ENCODE measurements at places on chromosomes 7 and 10.

DNA sequence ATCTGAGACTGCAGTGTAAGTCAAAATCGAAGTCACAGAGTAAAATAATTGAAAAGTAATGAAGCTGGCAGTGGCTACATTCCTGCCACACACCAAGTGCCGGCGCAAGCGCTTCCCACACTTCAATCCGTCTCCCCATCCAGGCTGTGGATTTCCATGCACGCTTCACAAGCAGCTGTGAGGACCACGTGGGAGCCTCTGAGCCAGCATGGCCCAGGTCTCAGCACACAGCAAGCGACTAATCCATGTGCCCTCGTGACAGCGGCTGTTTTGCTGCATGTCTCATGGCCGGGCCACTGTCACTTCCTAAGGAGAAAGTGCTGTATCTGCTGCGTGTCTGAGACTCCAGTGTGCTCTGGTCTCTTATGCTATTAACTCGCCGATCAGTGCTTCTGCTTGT, 566.9 kb downstream of the DNAJB6 start:
- DNase-seq = no peak

- DNase-seq = no peak
Observed at GRCh38 chr7:68470836-68471435, 1127.3 kb upstream of the AUTS2 start.

GRCh38 chr10:99709480-99710229, 22.3 kb downstream of the COX15 start:
- no peak for DNase-seq

DNA sequence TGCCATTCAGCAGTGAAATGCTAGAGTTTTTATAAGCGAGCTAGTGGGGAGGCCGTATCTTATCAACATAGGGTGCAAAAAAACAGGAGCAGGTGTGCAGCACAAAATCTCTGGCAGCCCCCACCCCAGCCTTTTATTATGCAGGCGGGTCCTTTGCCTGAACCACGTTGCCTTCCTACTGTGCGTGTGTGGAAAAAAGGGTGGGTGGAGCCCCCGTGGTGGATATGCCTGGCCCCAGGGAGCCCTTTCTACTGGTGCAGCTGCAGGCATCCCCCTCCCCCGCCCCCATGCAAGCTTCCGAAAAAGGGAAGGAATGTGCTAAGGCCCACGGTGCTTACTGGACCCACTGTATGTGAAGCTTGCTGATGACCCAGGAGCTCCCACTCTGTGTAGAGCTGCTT, 175.9 kb downstream of the USP6NL start:
- DNase-seq = no peak

DNA sequence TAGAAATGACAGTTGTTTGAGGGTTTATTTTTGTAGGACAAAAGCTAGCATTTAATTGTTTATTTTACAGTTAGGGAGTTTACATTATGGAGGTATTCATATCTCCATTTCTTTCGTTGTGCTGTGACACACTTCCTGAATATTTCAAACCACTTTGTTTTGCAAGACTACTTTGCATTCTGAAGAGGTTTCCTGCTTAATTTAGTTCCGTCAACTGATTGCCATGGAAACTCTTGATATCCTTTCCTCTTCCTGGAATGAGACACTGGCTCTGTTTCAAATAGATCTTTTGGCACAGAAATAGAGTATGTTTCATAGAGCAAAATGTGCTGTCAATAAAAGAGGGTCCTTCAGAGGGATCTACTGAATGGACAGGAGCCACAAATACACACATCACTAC, 159.5 kb upstream of the AGR3 start:
- no peak for DNase-seq

- DNase-seq = no peak
Observed at GRCh38 chr10:3210251-3210877, 37.8 kb upstream of the PITRM1 start.

DNA sequence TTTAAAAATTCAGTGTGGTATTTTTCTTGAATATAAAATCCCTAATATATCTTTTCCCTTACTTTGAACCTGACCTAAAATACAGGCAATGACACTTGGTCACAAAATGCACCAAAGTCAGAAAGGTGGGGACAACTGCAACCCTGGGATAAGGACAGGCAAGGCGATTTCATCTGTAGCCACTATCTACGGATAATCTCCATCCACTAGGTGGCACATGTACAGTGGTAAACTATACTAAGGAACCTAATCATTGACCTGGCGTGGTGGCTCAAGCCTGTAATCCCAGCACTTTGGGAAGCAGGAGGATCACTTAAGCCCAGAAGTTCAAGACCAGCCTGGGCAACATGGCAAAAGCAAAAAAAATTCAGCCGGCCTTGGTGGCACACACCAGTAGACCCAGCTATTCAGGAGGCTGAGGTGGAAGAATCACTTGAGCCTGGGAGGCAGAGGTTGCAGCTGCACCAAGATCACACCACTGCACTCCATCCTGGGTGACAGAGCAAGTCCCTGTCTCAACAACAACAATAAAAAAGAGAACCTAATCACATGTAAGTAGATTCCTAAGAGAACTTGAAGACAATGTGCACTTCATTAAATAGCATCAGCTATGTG, 98.9 kb downstream of the KMT2C start:
- peak; percentile 49 for DNase-seq

DNA sequence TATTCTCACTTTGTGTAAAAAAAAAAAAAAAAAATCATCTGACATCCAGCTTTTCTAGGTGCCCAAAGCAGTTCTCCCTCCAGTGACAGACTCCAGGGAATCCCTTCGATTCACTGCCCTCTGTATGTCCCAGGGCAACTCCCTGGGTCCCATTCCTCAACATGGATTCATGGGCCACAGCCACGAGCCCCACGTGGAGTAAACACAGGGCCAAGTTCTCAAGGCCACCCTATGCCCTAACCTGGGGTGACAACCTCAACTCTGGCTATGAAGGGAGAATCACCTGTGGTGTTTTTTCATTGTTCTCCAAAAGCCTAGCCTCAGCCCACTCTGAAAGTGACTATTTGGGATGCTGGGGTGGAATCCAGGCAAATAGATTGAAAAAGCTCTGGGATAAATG, 3.4 kb downstream of the BNIP3 start:
- no peak for DNase-seq

DNA sequence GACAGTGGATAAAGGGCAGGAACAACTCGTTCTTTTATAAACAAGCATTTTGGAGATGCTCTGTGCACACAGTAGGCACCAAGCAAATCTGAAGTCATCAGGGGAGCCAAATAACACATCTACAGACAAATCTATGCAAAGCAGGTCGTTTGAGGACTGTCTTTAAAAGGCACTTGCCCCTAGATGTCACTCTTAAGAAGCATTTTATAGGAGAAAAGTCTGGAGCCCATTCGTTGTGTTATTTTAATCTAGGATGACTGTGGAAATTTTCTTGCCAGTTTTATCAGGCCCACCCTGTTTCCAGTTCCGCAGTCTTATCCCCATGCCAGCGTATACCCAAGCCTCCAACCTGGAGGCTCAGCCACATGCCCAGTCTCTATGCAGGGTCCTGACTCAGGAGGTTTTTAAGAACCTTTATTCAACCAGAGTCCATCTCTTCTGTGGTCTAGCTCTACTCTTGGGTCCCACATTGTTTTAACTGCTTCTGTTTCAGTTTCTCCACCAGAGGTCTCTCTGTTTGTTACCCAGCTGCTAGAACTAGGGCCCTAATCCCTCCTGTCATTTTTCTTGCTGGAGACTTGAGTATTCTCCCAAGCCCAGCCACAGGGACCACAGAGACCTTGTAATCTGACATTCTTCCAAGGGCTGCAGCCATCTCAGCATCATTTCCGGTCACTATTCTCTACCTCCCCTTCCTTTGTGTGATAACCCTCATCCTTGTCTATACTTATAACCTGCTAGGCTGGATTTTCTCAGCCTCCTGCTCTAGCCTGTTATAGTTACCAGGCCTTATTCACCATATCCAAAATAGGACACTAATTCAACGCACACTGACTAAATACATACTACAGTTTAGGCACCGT, 26.7 kb downstream of the PIK3CG start:
- DNase-seq = no peak

GRCh38 chr7:12802070-12802469, 114.6 kb downstream of the ARL4A start:
- DNase-seq = no peak

GRCh38 chr7:10804770-10805169, 168.9 kb upstream of the PHF14 start:
- no peak for DNase-seq

DNA sequence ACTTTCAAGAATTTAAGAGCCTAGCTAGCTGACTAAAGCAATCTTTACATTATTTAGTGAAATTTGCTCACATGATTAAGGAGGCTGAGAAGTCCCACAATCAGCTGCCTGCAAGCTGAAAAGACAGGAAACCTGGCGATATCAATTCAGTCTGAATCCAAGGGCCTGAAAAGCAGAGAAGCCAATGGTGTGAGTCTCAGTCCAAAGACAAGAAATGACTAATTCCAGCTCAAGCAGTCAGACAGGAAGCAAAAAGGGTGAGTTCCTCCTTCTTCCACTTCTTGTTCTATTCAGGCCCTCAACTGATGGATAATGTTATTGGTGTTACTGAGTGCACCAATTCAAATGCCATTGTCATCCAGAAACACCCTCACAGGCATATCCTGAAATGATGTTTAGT, 1231.6 kb upstream of the CELF2 start:
- DNase-seq = no peak

GRCh38 chr7:23418046-23418445, 52.2 kb downstream of the IGF2BP3 start:
- DNase-seq = peak; percentile 22

GRCh38 chr7:11607686-11608085, 224.3 kb downstream of the THSD7A start:
- DNase-seq = no peak

Measured in CD4-positive, CD25-positive, alpha-beta regulatory T cell (primary cell).